ENCODE measurements at places on chromosomes 16 and 17. TPM values are rescaled to one million over a fixed set of nuclear protein-coding genes. Genes with fewer than 3 reads are reported as not detected.

GRCh38 chr17:12995896-12996295, 21.9 kb downstream of the ELAC2 start:
- no peak for DNase-seq

- no peak for DNase-seq
These were observed 21.1 kb upstream of the DBNDD1 start for GRCh38 chr16:90040152-90041023.

DNA sequence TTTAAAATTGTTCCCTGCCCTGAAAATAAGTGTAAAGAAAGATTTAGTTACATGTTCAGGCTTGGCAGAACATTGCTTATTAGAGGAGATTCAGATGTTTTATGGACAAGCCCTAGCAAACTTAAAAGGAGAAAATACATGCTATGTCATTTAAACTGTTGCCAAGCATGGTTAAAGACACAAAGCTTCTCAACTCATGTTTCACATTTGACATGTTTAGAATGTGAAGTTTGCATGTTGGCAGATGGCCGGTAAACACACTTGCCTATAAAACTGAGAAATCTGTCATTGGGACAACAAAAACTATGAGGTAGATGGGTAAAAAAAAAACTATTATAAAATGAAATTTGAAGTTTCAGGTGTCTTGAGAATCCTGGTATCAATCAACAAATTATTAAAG, 5.8 kb downstream of the KRTAP29-1 start:
- DNase-seq, result no peak

ITGAX gene
- total RNA-seq, result 1.9 TPM

CD300E gene
- total RNA-seq, result not detected

Measured in HCT116 (cell line).